ENCODE measurements at places on chromosomes 1 and 21.

DNA sequence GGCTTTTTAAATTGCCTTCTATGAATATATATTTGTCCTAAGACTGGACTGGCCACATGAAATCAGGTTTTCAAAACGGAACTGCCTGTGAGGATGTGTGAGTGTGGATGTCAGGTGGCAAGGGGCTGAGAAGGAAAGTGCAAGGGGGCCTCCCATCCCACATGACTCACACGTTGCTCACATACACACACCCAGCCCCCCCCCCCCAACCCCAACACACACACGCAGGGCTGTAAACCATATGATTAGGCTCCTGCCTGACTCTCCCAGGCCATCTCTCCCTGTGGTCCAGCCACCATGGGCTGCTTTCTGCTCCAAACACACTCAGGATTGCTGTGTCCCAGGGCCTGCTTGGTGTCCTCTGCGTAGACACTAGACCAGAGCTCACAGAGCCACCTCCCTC lies 22.4 kb downstream of the DEGS1 start:
- no peak for DNase-seq
- H3K36me3 ChIP-seq = peaks cover 7% of the 10 kb centered on the region
- no peak overlapping the region for H3K4me3 ChIP-seq
- no peak overlapping the region for H3K27ac ChIP-seq
- no peaks in the 10 kb centered on the region for H3K27me3 ChIP-seq

DNA sequence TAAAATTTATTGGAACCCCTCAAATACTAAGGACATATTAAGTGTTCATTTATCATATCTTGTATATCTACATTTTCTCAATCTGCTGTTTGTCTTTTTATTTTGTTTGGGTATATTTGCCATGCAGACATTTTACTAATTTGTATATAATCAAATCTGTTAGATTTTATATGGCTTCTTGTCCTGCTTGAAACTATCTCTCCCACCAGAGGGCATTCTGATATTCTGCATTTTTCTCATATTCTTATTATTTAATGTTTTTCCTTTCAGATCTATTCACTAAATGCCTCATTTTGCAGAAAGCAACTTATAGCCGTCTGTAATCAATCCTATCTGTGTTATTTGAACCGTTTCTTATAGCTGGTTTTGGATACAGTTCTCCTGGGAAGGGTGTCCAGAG lies 745.5 kb downstream of the LRRIQ3 start:
- H3K36me3 ChIP-seq = no peaks in the 10 kb centered on the region
- no peak for DNase-seq
- H3K27me3 ChIP-seq = no peaks in the 10 kb centered on the region

- H3K36me3 ChIP-seq = no peaks in the 10 kb centered on the region
- H3K4me3 ChIP-seq = no peak overlapping the region
- peaks cover 26% of the 10 kb centered on the region for H3K4me1 ChIP-seq
- no peaks in the 10 kb centered on the region for H3K27me3 ChIP-seq
Measured at GRCh38 chr1:209646558-209646957, 5.7 kb downstream of the LAMB3 start.

GRCh38 chr1:235783148-235783776 lies 83.4 kb downstream of the LYST start:
- H3K27me3 ChIP-seq = no peaks in the 10 kb centered on the region
- no peak overlapping the region for H3K4me3 ChIP-seq
- no peaks in the 10 kb centered on the region for H3K4me1 ChIP-seq
- DNase-seq = no peak
- H3K27ac ChIP-seq = no peak overlapping the region

DNA sequence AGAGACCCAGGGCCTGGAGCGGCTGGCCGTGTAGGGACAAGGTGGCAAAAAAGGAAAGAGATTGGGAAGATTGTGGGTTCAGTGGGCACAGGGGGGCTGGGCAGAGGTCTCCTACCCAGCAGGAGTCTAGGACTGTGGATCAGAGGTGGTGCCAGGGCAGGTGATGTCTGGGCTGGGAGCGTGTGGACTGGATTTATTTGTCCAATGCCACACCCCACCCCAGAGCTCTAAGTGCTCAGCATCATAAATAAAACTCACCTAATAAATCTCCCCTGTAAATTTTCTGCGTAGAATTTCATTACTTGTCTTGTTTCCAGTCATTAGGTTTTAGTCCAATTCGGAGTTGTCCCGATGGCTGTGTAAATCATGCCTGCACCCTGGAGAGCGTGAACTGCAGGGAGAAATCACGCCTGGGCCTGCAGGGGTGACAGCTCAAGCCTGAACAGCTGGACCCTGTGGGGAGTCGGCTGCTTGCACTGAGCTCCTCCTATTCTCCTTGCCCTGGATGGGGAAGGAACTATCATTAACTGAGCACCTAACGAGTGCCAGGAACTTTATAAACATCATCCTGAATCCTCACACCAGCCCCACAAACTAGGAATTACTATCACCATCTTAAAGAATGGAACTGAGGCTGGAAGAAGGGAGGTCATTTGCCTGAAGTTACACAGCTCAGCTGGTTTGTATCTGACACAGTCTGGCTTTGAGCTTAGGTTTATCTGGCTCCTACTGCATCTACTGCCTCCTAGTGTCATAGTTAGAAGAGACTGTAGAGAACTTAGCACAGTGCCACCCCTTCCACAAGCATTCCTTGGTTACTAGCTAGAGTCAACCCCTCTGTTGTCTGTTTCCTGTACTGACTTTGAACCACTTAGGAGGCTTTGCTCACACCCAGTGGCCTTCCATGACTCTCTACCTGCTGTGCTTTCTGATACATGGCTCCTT lies 25.0 kb upstream of the POU3F1 start:
- no peaks in the 10 kb centered on the region for H3K36me3 ChIP-seq
- no peaks in the 10 kb centered on the region for H3K27me3 ChIP-seq
- no peak overlapping the region for H3K27ac ChIP-seq
- DNase-seq = no peak

- no peaks in the 10 kb centered on the region for H3K27me3 ChIP-seq
- H3K36me3 ChIP-seq = no peaks in the 10 kb centered on the region
- no peak overlapping the region for H3K4me3 ChIP-seq
- H3K4me1 ChIP-seq = no peaks in the 10 kb centered on the region
Measured at GRCh38 chr21:27813344-27813743, 846.5 kb upstream of the ADAMTS5 start.

GRCh38 chr1:175162955-175163354 lies 29.6 kb downstream of the KIAA0040 start:
- H3K4me1 ChIP-seq = no peaks in the 10 kb centered on the region
- no peak overlapping the region for H3K4me3 ChIP-seq
- DNase-seq = no peak
- H3K27me3 ChIP-seq = no peaks in the 10 kb centered on the region
- H3K36me3 ChIP-seq = no peaks in the 10 kb centered on the region

DNA sequence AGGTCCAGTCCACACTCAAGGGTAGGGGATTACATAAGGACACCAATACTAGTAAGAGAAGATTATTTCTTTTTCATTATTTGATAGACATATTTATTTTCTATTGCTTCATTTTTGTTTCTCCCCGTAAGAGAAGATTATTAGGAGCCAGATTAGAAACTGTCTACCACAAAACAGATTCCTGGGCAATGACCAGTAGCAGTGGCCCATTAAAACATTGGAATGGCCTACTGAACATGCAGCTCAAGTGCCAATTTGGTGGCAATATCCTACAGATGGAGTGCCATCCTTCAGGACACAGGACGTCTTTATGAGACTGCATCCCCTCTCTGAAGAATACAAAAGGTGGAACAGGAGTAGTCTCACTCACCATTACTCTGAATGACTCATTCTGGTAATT lies 34.0 kb upstream of the ARHGAP29 start:
- H3K4me3 ChIP-seq = no peak overlapping the region
- H3K27me3 ChIP-seq = no peaks in the 10 kb centered on the region

GRCh38 chr1:36157973-36158826 lies 2.2 kb downstream of the MAP7D1 start:
- DNase-seq = no peak
- peak overlapping the region; percentile 66 for H3K4me3 ChIP-seq
- peak overlapping the region; percentile 99 for H3K27ac ChIP-seq
- peaks cover 79% of the 10 kb centered on the region for H3K4me1 ChIP-seq

DNA sequence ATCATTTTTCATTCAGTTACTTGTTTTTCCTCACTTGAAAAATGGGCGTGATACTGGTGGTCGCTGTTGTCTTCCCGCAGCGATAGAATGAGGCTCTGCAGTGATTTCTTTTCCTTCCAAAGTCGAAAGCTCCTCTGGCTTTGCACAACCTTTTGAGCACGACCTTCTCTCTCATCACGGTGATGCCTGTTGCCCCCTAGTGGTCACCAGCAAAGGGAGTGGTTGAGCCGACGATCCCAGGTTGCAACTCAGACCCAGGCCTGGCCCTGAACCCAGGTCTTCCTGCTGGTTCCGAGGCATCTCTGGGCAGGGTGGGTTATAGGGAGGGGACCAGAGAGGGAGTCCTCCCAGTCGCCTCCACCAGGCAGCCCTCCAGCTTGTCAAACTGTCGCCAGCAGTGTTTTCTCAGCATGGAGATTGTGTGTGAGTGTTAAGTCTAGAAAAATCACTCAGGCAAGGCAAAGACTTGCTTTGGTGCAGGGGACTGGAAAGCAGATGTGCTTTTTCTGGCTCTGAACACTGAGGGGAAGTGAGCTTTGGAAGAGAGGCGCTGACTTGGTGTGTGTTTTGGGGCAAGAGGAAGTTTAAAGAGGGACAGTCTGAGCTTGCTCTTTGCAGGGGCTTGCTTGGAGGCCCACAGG lies 285.3 kb downstream of the CAMTA1 start:
- no peaks in the 10 kb centered on the region for H3K4me1 ChIP-seq
- peak; percentile 37 for DNase-seq
- peak overlapping the region; percentile 41 for H3K4me3 ChIP-seq
- H3K27me3 ChIP-seq = no peaks in the 10 kb centered on the region
